Motor neuron (in vitro differentiated cells): ENCODE measurements at places on chromosomes 1 and 21. TPM values are rescaled to one million over a fixed set of nuclear protein-coding genes. Genes with fewer than 3 reads are reported as not detected.

GRCh38 chr1:185610954-185611353 is 123.2 kb upstream of the HMCN1 start:
- ATAC-seq: no peak

GRCh38 chr1:110312188-110313121 is 26.7 kb upstream of the RBM15 start:
- peak; percentile 100 for ATAC-seq

IQGAP3 gene
- total RNA-seq: 11.6 and 17.3 TPM in 2 replicates

CDCA8 gene
- 0.97 and 1.00 TPM in 2 replicates for total RNA-seq

ILDR2 gene
- 6.5 and 7.6 TPM in 2 replicates for total RNA-seq

EDARADD gene
- 3.4 TPM in 2 replicates for total RNA-seq

DNA sequence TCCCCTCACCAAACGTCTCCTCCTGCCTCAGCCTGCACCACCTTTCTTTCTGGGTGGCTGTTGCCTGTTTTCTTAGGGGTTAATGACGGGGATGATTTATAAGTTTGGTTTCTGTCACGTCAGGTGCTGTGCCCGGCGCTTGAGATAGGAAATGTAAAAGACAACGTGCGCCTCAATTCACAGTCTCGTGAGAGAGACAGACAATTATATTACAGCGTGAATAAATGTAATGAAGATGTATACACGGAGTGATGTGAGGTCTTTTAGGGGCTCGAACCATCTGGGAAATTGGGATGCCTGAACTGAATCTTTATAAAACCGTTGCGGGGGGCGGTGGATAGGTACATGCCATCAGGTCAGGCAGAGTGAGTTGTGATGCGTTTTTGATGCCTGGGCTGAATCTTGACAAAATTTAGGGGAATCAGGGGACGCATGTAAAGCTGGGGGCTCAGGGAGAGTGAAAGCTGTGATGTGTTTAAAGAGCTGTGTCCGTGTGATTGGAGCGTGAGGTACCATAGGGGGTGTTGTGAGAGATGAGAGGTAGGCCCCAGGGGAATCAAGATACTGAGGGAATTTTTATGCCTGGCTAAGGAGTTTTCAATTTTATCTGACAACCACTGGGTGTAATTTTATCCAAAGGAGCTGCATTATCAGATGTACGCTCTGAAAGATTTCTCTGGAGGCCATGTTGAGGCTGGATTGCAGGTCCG is 831 bp downstream of the TIPRL start:
- peak; percentile 4 for ATAC-seq

DNA sequence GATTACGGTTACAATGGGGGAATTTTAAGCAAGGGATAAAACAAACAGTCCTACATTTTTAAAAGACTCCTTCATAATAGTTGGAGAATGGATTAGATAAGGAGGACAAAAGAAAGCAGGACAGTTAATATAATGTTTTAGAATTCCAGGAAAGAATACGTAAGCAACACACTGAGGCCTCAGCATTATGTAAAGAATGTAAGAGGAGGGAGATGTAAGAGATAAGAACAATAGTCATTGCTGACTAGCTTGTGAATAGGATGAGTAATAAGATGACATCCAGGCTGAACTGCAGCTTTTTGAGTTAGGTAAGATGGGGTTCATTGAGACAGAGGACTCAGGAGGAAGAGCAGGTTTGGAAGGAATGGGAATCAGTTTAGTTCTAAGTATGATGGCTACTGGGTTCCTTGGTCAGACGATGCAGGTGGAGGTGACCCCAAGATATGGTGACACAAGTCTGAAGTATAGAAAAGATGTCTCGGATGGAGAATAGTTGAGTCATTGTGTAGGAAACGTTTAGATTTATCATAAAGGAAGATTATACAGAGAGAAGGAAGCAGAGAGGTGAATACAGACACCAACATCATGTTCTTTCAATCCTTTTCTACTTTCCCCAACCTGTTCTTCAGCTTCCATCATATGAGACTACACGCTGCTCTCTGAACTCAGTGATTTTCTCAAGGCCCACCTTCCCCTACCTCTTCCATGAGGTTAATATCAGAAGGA is 372.8 kb downstream of the PTBP2 start:
- peak; percentile 62 for ATAC-seq
